ENCODE measurements at places on chromosomes 13 and 19. TPM values are rescaled to one million over a fixed set of nuclear protein-coding genes. Genes with fewer than 3 reads are reported as not detected.
A peak's percentile ranks its signal among the peaks of the same experiment; 100 is the strongest.

The C19orf85 gene
- not detected for total RNA-seq

The CASP14 gene
- total RNA-seq, result 193 TPM

The KLHL1 gene
- not detected for total RNA-seq

The GPR18 gene
- not detected for total RNA-seq

The ZNF284 gene
- 1.2 TPM for total RNA-seq

The URAD gene
- total RNA-seq, result not detected

DNA sequence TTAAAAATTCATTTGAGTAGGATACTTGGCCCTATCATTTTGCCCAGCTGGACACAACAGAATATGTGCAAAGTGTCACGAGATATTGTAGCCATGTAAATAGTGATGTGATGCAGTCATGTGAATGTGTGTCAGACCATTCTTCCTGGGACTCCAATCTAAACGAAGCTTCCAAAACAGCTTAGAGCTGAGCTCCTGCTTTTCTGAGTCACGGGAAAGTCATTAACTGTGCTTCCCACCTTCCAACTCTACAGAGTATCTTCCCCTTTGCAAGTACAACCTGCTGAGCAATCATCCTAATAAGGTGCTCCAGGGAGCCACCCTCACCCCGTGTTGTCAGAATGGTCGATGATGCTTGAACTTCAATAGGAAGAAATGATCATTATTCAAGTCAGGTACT lies 294.7 kb downstream of the MYO16 start:
- no peaks in the 10 kb centered on the region for H3K4me1 ChIP-seq
- H3K4me3 ChIP-seq, result no peak overlapping the region
- no peak for DNase-seq

- peaks cover 8% of the 10 kb centered on the region for H3K4me1 ChIP-seq
- DNase-seq, result no peak
- H3K27me3 ChIP-seq, result peaks cover 54% of the 10 kb centered on the region
- no peaks in the 10 kb centered on the region for H3K36me3 ChIP-seq
- H3K27ac ChIP-seq, result no peak overlapping the region
Measured at GRCh38 chr19:17618936-17619335, 63.5 kb downstream of the COLGALT1 start.

- no peak overlapping the region for H3K27ac ChIP-seq
- H3K4me1 ChIP-seq, result no peaks in the 10 kb centered on the region
- H3K27me3 ChIP-seq, result no peaks in the 10 kb centered on the region
- no peak overlapping the region for H3K4me3 ChIP-seq
Measured at GRCh38 chr19:6286676-6287075, 6.9 kb upstream of the MLLT1 start.

DNA sequence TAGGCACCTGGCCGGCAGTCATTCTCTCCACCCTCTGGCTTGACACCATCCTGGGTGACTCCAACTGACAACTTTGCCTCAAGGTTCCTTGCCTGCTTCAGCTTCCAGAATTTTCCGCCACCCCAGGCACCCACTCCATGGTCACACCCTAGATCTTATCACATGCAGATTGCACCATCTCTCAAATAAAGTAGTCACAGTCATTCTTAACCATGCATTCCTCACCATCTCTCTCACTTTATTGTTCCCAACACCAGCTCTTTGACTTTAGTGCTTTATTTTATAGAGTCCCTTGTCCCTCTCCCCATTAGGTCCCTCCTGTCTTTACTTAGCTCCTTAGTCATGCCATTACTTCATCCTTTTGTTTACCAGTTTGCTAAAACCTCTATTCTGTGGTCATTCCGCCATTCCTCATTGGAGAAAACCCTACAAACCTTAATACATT lies 351.7 kb downstream of the SPRY2 start:
- H3K4me1 ChIP-seq, result peaks cover 5% of the 10 kb centered on the region
- no peak overlapping the region for H3K4me3 ChIP-seq
- H3K36me3 ChIP-seq, result no peaks in the 10 kb centered on the region
- DNase-seq, result no peak

DNA sequence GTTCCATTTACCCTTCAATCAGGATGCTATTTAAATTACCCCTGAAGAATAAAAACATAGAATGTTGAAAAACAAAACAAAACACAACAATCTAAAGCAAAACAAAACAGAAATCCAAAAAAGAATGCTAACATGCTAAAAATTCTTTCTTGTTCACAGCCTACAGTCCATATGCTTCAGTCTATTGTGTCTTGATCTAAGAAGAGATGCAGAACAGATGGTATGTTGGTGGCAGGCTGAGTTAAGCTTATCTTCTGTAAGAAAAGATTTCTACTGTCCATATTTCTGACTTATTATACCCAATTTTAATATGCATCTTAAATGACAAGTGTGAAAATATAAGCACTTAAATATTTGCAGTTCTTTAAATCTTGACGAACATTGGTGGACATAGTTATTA lies 356.1 kb upstream of the SLITRK1 start:
- no peak overlapping the region for H3K27ac ChIP-seq
- H3K4me3 ChIP-seq, result no peak overlapping the region
- H3K4me1 ChIP-seq, result no peaks in the 10 kb centered on the region
- no peak for DNase-seq
- no peaks in the 10 kb centered on the region for H3K27me3 ChIP-seq

- H3K27ac ChIP-seq, result no peak overlapping the region
- DNase-seq, result no peak
- H3K36me3 ChIP-seq, result no peaks in the 10 kb centered on the region
- H3K4me1 ChIP-seq, result peaks cover 26% of the 10 kb centered on the region
Measured at GRCh38 chr19:45457776-45458175, 10.0 kb upstream of the FOSB start.

DNA sequence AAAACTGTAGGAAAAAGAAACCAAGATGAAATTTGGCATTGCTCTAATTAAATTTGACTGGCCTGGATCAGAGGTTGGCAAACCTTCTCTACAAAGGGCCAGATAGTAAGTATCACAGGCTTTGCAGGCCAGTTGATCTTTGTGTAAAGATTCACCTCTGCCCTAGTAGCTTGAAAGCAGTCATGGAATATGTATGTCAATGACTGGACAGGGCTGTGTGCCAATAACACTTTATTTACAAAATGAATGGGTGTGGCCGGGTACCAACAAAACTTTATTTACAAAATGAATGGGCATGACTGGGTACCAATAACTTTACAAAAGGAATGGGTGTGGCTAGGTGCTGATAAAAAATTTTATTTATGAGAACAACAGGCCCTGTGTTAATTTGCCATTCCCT lies 20.0 kb downstream of the SIN3B start:
- peaks cover 98% of the 10 kb centered on the region for H3K36me3 ChIP-seq
- no peaks in the 10 kb centered on the region for H3K27me3 ChIP-seq
- H3K27ac ChIP-seq, result no peak overlapping the region
- DNase-seq, result no peak

DNA sequence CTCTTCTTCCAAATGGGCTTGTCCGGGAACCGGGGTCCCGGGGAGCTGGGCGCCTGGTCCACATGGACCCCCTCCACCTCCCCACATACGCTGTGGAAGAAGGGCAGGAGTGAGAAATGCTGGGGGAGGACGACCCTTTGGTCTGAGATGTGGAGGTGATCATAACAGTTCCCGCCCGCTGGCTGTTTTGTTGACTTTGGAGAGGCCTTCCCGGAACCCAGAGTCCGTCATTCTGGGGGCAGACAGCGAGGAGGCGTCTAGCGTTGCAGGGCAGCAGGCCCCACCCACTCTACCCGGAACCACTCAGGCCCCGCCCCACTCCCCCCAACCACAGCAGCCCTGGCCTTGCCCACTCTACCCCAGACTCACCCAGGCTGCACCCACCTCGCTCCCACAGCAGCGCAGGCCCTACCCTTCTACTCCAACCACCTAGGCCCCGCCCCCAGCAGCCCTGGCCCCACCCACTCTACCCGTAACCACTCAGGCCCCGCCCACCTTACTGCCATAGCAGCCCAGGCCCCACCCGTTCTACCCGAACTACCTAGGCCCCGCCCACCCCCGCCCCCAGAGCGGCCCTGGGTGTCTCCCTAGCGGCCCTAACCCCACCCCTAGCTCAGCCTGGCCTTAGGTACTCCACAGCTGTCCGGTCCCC lies 7.1 kb downstream of the GPR108 start:
- DNase-seq, result peak; percentile 72
- H3K27me3 ChIP-seq, result no peaks in the 10 kb centered on the region
- no peaks in the 10 kb centered on the region for H3K4me1 ChIP-seq
- peaks cover 36% of the 10 kb centered on the region for H3K36me3 ChIP-seq
- no peak overlapping the region for H3K4me3 ChIP-seq
- H3K27ac ChIP-seq, result no peak overlapping the region

DNA sequence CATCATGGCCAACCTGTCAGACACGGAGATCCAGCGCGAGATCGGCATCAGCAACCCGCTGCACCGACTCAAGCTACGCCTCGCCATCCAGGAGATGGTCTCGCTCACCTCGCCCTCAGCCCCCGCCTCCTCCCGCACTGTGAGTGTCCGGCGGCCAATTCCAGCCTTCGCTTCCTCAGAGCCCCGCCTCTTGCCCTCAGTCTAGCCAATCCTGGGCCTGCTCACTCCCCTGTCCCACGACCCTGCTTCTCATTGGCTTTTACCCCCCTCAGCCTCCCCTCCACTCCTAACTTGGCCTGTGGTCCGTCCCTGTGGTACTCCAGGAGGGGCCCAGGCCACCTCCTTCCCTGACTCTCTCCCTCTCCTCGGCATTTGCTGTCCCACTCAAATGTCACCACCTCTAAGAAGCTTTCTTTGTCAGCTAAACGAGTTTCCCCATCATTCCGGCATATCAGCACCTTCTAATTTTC lies 12.3 kb downstream of the HRC start:
- no peaks in the 10 kb centered on the region for H3K27me3 ChIP-seq
- H3K4me1 ChIP-seq, result peaks cover 25% of the 10 kb centered on the region
- no peak for DNase-seq
- no peak overlapping the region for H3K27ac ChIP-seq
- H3K36me3 ChIP-seq, result no peaks in the 10 kb centered on the region
- H3K4me3 ChIP-seq, result peak overlapping the region; percentile 46

Measured in suprapubic skin (tissue), 4 donors.